ENCODE measurements at places on chromosomes 16 and 17.

- DNase-seq, result no peak
These were observed 323.8 kb upstream of the ZFHX3 start for GRCh38 chr16:73371584-73372319.

DNA sequence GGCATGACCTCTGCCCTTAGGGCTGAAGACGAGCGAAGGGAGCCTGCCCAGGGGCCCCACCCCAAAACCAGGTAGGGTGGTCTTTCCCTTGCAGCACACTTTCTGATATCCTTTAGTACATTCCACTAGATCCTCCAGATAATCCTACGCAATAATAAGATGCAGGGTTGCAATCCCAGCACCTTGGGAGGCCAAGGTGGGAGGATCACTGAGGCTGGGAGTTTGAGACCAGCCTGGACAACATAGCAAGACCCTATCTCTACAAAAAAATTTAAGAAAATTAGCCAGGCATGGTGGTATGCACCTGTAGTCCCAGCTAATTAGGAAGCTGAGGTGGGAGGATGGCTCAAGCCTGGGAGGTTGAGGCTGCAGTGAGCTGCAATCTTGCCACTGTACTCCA, 34.9 kb upstream of the MLKL start:
- no peak for DNase-seq

- DNase-seq, result no peak
These were observed 180.8 kb downstream of the XYLT1 start for GRCh38 chr16:17289674-17290635.

GRCh38 chr17:19302791-19303331, 59.7 kb downstream of the B9D1 start:
- DNase-seq, result no peak

- no peak for DNase-seq
These were observed 25.1 kb upstream of the EIF1 start for GRCh38 chr17:41663451-41664171.

DNA sequence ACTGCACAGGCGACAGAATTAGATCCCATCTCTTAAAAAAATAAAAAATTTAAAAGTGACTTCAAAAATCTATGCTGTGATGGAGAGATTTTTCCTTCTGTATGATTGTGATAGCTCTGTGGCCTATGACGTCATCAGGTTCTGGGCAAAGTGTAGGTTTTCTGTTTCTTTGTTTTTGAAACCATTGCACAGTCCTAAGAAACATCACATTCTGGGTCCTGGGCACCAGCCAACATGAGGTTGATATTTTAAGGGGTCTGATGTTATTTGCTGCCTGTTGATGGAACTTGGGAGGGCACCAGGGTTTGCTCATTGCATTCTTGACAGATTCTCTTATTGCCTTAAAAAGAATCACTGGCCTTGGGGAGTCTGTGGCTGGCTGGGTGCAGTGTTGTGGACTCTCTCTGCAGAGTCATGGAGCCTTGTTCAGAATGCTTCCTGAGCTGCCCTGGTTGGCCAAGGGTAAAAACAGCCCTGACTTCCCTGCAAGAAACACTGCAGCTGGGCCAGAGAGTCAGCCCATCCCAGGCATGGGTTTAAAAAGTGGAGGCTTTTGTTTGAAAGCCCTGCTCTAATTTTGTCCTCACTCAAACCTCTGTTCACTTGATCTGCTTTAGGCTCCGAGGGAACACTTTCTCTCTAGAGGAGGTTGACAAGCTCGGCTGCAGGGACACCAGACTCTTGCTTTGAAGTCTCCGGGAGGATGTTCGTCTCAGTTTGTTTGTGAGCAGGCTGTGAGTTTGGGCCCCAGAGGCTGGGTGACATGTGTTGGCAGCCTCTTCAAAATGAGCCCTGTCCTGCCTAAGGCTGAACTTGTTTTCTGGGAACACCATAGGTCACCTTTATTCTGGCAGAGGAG, 10.5 kb upstream of the CYLD start:
- DNase-seq, result no peak
